ENCODE measurements at places on chromosomes 2 and 18.

- no peak for DNase-seq
Observed at GRCh38 chr2:218149848-218150440, 16.8 kb downstream of the CXCR1 start.

DNA sequence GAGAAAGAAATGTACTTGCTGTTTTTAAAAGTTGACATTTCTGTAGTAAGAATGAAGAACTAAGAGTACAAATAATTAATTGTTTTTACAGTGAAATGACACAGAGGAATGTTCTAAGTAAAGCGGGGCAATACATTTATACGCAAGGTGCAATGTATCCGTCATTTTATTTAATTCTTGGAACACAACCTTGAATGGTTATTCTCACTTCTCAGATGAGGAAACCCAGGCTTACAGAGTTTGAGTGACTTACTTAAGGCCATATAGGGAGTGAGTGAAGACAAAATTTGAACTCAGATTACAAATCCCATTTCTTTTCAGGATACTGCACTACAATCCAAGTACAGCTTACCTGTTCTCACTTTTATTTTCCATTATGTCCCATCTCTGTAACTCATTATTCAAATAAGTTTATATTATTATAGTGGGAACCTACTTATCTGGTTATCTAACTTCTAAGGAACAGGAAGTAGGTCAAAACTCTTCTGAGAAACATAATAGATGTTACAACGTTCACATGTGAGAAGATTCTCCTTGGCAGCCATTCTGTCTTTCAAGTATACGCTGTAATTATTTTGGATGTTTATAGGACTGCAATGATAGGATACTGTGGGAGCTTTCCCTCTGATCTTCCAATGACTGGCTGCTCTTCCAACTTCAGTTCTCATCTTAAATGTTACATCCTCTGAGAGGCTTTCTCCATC is 12.3 kb upstream of the STK17B start:
- no peak for DNase-seq

GRCh38 chr2:105738658-105739241 is 6.0 kb upstream of the NCK2 start:
- no peak for DNase-seq

DNA sequence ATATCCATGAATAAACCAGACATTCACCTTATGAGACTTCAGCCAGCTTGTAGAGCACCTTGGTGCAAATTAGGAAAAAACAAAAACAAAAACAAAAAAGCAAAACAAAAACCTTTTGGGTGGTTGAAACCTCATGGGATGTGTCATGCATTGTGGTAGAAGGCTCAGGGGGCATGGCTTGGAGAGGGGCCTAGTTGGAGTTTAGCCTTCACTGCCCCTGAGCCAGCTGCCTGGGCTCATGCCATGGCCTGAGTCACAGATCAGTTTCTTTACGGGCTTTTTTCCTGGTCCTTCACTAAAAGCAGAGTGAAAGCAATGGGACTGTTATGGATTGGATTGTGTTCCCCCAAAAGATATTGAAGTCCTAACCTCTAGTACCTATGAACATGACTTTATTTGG is 22.0 kb upstream of the DAPL1 start:
- no peak for DNase-seq

- no peak for DNase-seq
Observed at GRCh38 chr2:205665791-205666190, 16.5 kb upstream of the NRP2 start.

DNA sequence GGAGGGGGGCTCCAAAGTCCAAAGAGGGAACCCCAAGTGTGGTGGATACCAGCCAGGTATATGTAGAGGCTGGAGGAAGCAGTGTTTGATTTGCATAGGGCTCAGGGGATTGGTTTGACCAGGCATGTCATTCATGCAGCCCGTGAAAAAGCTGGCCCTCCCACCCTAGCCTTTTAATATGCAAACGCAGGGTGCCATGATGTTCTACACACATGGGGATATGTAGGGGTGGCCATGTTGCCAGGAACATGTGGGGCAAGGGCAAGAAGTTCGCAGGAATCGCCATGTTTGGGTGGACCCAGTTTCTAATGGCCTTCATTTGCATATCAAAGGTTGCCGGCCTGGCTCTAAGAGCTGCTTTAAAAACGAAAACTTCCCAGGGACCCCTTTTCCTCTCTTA is 33.6 kb downstream of the B3GNT7 start:
- no peak for DNase-seq

GRCh38 chr2:7270011-7270431 is 352.8 kb downstream of the RNF144A start:
- no peak for DNase-seq

- no peak for DNase-seq
Observed at GRCh38 chr18:48820483-48821250, 130.1 kb downstream of the SMAD7 start.

DNA sequence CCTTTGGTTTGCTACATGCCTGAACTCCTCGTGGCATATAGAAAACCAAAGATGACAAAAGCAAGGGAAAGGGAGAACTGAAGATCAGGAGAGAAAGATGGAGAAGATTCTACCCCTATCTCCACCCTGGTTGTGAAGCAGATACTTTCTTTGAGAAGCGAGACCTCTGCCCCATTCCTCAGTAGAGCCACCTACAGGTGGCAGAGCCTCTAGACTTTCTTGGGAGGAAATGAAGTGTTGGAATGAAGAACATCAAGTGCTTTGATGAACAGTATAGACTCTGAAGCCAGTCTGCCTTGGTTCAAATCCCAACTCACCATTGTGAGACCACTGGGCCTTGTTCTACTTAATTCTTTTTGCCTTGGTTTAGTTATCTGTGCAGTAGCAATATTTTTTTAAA is 348.8 kb upstream of the ETAA1 start:
- no peak for DNase-seq

DNA sequence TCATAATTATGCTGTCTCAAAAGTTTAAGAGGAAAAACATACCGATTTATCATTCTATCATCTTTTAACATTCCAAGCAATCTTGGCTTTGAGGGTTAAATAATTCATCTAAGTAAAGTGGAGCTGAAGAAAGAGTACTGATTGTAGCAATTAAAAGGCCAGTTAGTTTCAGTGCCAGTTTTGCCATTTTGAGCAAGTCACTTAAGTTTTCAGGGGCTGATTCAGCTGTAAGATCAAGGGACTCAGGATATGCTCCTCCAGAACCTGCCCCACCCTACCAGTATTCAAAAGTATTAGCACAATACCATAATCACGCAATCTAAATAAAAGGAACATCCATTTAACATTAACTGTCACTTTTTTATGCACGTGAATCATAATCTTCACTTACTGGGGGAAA is 1.9 kb downstream of the SS18 start:
- DNase-seq: no peak

- DNase-seq: no peak
Observed at GRCh38 chr2:168466834-168467565, 10.9 kb downstream of the CERS6 start.

DNA sequence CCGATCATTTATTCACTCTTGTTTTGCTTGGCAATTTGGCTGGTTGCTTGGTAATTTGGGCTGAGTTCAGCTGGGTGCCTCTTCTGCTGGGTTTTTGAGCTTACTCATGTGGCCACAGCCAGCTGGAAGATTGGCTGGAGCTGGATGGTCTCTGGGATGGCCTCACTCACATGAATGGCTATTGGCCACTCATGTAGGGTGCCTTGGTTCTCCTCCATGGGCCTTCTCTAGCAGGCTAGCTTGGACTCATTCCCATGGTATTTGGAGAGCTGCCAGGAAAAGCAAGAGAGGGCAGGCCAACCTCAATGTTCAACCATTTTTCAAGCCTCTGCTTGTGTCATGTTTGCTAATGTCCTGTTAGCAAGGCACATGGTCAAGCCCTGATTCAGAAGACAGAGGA is 16.9 kb downstream of the ZAP70 start:
- no peak for DNase-seq

GRCh38 chr2:147712051-147712450 is 132.8 kb upstream of the ACVR2A start:
- DNase-seq: no peak
